ENCODE measurements at places on chromosomes 1 and 21. TPM values are rescaled to one million over a fixed set of nuclear protein-coding genes. Genes with fewer than 3 reads are reported as not detected.

GRCh38 chr1:230139315-230139714 lies 72.3 kb downstream of the GALNT2 start:
- peaks cover 56% of the 10 kb centered on the region for H3K4me1 ChIP-seq
- DNase-seq, result no peak
- H3K27me3 ChIP-seq, result no peaks in the 10 kb centered on the region
- no peak overlapping the region for H3K4me3 ChIP-seq
- no peak overlapping the region for H3K27ac ChIP-seq
- no peaks in the 10 kb centered on the region for H3K36me3 ChIP-seq

DNA sequence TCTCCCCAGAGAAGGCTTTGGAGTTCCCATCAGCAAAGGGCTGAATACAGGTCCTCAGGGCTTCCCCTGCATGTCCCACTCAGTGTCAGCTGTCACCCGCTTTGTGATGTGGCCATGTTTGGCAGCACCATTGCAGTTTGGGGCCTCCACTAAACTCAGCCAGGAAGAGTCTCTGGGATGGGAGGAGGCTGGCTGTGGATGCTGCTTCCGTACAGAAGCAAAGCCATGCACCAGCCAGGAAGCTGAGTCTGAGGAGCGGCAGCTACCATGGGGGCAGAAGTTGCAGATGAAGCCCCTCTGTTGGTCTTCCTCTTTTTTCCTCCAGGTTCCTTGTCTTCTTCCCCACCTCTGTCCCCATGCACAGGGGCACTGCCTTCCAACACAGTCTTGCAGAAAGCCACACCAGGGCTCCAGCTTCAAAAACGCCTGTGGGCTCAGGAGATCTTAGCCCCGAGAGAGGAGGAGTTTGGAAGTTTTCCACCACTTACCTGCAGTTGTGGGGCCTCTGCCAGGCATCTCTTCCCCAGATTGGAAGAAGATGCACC lies 416.8 kb downstream of the NPHP4 start:
- no peak overlapping the region for H3K27ac ChIP-seq
- no peaks in the 10 kb centered on the region for H3K36me3 ChIP-seq
- H3K27me3 ChIP-seq, result no peaks in the 10 kb centered on the region
- H3K4me3 ChIP-seq, result no peak overlapping the region
- DNase-seq, result no peak

USH2A gene
- 2.5 TPM for total RNA-seq

GRCh38 chr1:159941141-159941540 lies 4.3 kb downstream of the IGSF9 start:
- no peak overlapping the region for H3K4me3 ChIP-seq
- no peaks in the 10 kb centered on the region for H3K27me3 ChIP-seq
- no peak overlapping the region for H3K27ac ChIP-seq
- peaks cover 15% of the 10 kb centered on the region for H3K4me1 ChIP-seq
- no peaks in the 10 kb centered on the region for H3K36me3 ChIP-seq

DNA sequence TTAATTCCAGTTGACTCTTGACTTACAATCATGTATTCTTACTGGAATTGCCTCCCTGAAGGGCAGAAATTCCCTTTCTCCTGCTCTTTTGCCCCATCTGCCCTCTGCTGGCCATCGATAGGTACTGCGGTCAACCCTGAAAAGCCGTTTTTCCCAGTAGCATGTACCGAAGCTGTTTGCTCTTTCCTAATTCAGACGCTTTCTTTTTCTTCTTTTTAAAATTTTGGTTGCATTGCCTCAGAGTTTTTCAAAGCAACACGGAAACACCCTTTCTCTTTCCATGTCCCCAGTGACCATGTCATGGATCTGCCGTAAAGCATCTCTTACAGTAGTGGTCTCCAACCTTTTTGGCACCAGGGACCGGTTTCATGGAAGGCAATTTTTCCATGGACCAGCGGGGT lies 164.2 kb upstream of the C1orf21 start:
- peak; percentile 49 for DNase-seq
- no peak overlapping the region for H3K4me3 ChIP-seq
- H3K4me1 ChIP-seq, result no peaks in the 10 kb centered on the region

OR2L8 gene
- 0.43 TPM for total RNA-seq

GRCh38 chr1:198203434-198203833 lies 46.6 kb downstream of the NEK7 start:
- peaks cover 5% of the 10 kb centered on the region for H3K4me1 ChIP-seq
- no peak overlapping the region for H3K4me3 ChIP-seq
- no peaks in the 10 kb centered on the region for H3K36me3 ChIP-seq
- no peaks in the 10 kb centered on the region for H3K27me3 ChIP-seq
- DNase-seq, result no peak

ADAMTSL4 gene
- total RNA-seq, result 8.9 TPM

DNA sequence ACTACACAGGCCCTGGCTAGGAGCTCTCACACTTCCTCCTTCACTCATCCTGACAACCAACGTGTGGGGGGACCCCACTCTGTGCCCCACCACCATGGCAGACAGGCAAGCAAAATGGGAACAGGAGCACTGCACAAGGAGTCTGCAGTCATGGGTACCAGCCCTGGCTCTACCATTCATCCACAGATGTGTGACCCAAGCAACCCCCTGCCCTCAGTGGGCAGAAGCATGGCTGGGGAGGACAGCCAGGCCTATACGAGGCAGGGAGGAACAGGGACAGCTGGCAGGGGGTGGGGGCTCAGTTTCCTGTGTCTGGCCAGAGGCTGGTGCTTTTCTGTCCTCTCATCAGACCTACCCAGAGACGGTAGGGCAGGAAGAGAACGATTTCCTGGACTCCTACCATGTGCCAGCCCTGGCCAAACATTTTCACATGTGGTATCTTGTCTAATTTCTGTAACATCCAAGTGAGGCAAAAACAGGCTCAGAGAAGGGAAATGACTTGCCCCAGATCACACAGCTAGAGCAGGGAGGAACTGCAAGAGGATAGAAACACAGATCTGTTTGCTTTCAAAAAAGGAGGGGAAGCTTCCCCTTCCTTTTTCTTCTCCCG lies 178.0 kb downstream of the HIVEP3 start:
- no peak overlapping the region for H3K4me3 ChIP-seq
- DNase-seq, result no peak
- H3K4me1 ChIP-seq, result no peaks in the 10 kb centered on the region
- no peaks in the 10 kb centered on the region for H3K36me3 ChIP-seq
- H3K27me3 ChIP-seq, result no peaks in the 10 kb centered on the region

DNA sequence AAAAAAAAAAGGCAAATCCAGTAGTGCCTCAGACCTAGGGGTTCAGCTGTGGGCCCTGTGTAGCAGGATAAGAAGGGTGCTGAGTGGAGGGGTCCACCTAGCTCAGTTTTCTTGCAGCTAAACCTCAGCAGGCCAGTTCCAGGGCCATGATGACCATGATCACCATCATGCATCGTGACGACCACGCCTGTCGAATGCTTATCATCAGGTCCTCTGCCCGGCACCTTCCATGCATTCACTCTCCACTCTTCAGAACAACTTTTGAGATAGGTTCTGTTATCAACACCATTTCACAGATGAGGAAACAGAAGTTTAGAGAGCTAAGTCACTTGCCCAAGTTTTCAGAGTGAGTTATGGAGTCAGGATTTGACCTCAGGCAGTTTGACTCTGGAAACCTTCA lies 54.9 kb downstream of the ACBD3 start:
- H3K4me3 ChIP-seq, result no peak overlapping the region
- H3K27me3 ChIP-seq, result no peaks in the 10 kb centered on the region
- H3K4me1 ChIP-seq, result peaks cover 18% of the 10 kb centered on the region
- no peak for DNase-seq
- H3K36me3 ChIP-seq, result no peaks in the 10 kb centered on the region

- no peaks in the 10 kb centered on the region for H3K36me3 ChIP-seq
- H3K4me1 ChIP-seq, result no peaks in the 10 kb centered on the region
- H3K4me3 ChIP-seq, result no peak overlapping the region
These were observed 104.8 kb upstream of the POU3F1 start for GRCh38 chr1:38151399-38151798.

GRCh38 chr1:66523562-66523961 lies 10.4 kb upstream of the SGIP1 start:
- H3K4me1 ChIP-seq, result no peaks in the 10 kb centered on the region
- H3K36me3 ChIP-seq, result no peaks in the 10 kb centered on the region
- no peak for DNase-seq
- no peaks in the 10 kb centered on the region for H3K27me3 ChIP-seq
- H3K27ac ChIP-seq, result no peak overlapping the region
- no peak overlapping the region for H3K4me3 ChIP-seq

DNA sequence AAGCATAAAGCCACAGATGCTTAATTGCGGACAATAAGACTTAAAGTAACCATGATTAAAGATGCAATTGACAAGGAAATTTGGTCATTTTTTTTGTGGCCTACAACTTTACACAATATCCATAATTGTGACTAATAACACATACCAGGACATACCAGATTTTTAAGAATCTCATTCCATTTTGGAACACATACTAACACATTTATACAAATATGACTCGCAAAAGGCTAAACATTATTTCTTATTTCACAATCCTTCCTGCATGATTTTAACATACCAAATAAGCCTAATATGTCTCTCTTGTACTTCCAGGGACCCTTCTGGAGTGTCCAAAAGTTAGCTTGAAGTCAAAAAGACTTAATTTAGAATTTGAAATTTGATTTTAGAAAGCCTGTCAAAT lies 48.8 kb downstream of the DR1 start:
- H3K4me3 ChIP-seq, result no peak overlapping the region
- DNase-seq, result no peak
- H3K4me1 ChIP-seq, result no peaks in the 10 kb centered on the region
- no peaks in the 10 kb centered on the region for H3K27me3 ChIP-seq
- H3K36me3 ChIP-seq, result no peaks in the 10 kb centered on the region
- H3K27ac ChIP-seq, result no peak overlapping the region

CHIA gene
- 0.31 TPM for total RNA-seq

- H3K27ac ChIP-seq, result peak within 1 kb of the TSS; percentile 48
- H3K27me3 ChIP-seq, result no peaks in the 10 kb centered on the region
- H3K4me1 ChIP-seq, result peaks cover 14% of the 10 kb centered on the region
These were observed at the start of gene RPL22 for GRCh38 chr1:6199298-6200187. RPL22 (minus strand) TSS chr1:6199595; CDS start chr1:6199573, 22 bp downstream.

DNA sequence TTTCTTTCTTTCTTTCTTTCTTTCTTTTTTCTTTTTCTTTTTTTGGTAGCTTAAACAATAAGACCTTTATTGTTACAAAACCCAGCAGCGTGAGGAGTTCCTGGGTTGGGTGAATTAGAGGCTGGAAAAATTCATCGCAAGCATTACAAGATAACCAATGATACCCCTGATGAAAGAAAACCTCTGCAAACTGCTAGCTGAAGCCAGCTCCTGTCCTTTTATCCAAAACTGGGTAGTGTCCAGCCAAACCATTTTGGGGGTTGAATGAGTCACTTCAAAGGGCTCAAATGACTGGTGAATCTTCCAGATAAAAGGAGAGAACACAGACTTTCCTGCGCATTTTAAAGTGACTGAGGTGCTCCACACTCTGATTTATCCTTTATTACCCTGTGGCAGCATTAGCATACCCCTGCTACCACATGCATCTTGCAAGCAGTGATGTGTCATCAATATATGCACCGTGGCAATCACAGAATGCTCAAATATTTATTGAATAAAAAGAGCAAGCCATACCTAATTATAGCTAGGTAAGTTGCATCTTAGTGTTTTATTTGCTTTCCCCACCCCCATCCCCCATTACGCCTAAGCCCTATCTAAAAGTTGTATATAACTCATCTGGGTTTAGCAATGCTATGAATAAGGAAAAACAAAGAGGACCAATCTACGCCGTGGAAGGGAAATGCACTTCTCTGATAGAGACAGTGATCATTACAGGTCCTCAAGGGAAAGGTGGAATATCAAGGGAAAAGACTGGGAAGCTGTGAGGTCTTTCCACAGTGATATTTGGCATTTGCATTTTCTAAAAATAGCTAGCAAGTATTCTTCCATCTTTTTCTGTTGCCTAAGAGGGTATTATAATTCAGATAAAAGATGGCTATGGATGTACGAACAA lies 32.4 kb upstream of the CEP350 start:
- no peak overlapping the region for H3K4me3 ChIP-seq
- no peak overlapping the region for H3K27ac ChIP-seq
- DNase-seq, result no peak
- no peaks in the 10 kb centered on the region for H3K4me1 ChIP-seq
- H3K36me3 ChIP-seq, result no peaks in the 10 kb centered on the region

RNF186 gene
- 0.19 TPM for total RNA-seq

SLC66A1 gene
- total RNA-seq, result 66.0 TPM

LEFTY2 gene
- 4.7 TPM for total RNA-seq

DNA sequence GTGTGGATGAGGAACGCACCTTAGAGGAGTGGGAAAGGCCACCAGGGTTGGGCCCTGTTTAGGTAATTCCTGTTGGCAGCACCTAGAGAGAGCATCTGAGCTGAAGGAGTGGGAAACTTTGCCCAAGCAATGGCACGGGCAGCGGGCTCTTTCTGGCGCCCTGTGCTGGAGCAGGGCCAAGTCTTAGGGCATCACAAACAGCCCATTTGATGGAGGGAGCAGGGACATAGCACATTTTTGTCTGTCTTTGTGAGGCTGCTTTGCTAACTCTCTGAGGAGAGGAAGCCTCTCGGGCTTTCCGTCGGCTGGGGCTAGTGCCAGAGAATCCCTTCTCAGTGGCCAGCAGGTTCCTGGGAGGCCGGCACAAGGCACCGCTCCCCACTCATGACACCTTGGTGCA lies 22.5 kb upstream of the CNTN2 start:
- H3K27me3 ChIP-seq, result no peaks in the 10 kb centered on the region
- H3K36me3 ChIP-seq, result no peaks in the 10 kb centered on the region
- H3K4me3 ChIP-seq, result no peak overlapping the region
- H3K4me1 ChIP-seq, result no peaks in the 10 kb centered on the region
- H3K27ac ChIP-seq, result no peak overlapping the region

AMY1C gene
- total RNA-seq, result 0.81 TPM

- H3K27me3 ChIP-seq, result no peaks in the 10 kb centered on the region
- H3K27ac ChIP-seq, result no peak overlapping the region
- no peak overlapping the region for H3K4me3 ChIP-seq
- H3K4me1 ChIP-seq, result no peaks in the 10 kb centered on the region
These were observed 53.5 kb upstream of the MTF2 start for GRCh38 chr1:93025572-93025971.

GRCh38 chr21:39071623-39072214 lies 111.5 kb downstream of the PSMG1 start:
- H3K27ac ChIP-seq, result no peak overlapping the region
- no peaks in the 10 kb centered on the region for H3K27me3 ChIP-seq
- peaks cover 2% of the 10 kb centered on the region for H3K4me1 ChIP-seq
- H3K36me3 ChIP-seq, result no peaks in the 10 kb centered on the region
- no peak overlapping the region for H3K4me3 ChIP-seq

Measured in testis (tissue), 5 donors.